ENCODE measurements at places on chromosomes 6 and 20.
A peak's percentile ranks its signal among the peaks of the same experiment; 100 is the strongest.

DNA sequence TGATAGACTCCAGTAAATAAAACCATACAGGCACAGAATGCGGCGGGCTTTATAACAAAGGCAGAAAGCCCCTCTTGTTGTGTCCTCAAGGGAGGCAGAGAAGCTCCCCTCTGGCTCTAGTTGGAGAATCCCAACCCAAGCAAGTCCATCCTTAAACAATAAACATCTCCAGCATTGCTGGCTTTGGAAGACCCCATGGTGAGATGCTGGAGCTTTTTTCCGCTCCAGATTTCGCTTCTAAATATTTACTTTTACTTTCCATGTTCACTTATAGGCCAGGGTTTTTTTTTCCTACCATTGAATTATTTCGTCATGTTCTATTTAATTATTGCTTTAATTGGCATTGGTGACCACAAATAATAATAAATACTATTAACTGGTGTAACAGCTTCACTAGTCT is 176.2 kb downstream of the MTHFD1L start:
- no peak for DNase-seq

DNA sequence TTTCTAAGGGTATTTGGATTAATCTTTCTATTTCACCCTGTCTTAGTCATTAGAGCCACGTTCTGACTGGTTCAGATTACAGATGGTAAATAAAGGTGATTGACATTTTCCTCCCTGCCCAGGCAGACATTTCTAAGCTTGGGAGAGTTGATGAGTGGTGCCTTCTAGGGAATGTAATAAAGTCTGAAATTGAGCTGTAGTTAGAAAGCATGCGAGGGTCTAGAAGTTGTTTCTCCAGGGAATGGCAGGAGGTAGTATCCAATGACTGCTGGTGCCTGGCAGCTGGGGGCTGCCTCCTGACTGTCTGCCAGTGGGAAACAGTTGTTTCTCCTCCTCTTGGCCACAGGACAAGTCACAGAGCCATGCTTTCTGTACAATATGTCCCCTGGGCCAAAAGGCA is 14.6 kb downstream of the EDN3 start:
- DNase-seq = no peak

- DNase-seq = no peak
Observed at GRCh38 chr6:167298127-167298526, 7.0 kb downstream of the UNC93A start.

- DNase-seq = no peak
Observed at GRCh38 chr6:17865798-17866725, 121.4 kb downstream of the KIF13A start.

DNA sequence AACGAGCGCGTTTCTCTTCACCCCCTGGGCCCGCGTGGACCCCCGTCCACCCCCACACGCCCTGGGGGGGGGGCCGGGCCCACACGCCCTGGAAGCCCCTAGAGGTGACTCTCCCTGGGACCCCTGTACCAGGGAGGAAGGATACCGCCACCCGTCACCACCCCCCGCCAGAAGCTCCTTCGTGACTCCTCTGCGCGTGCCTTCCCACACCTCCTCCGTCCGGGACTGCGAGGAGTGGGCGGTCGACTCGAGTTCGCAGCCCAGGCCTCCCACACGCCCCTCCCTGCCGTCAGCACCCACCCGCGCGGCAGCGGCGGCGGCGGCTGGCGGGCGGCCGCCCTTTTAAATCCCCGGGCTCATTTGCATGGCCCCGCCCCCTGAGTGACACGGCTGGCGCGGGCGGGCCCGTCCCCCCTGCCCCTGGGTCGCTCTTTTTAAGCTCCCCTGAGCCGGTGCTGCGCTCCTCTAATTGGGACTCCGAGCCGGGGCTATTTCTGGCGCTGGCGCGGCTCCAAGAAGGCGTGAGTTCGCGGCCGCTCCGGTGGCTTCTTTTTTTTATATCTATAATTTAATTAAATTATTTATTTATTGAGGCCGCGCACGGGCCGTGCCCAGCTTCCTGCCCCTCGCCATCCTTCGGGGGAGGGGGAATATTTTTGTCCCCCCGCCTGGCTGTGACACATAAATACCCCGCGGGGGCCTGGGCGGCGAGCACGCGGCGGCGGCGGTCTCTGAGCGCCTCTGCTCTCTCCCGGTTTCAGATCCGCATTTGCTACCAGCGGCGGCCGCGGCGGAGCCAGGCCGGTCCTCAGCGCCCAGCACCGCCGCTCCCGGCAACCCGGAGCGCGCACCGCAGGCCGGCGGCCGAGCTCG is at the start of gene HMGA1:
TSS of gene HMGA1 (plus strand) at position 431 of the 873 bp plus-strand sequence. CDS start 3,908 bp downstream, outside the sequence.
- peak; percentile 89 for DNase-seq

GRCh38 chr6:81465859-81466258 is 286.6 kb downstream of the TENT5A start:
- no peak for DNase-seq

- DNase-seq = no peak
Observed at GRCh38 chr6:105199711-105200110, 19.9 kb upstream of the POPDC3 start.

DNA sequence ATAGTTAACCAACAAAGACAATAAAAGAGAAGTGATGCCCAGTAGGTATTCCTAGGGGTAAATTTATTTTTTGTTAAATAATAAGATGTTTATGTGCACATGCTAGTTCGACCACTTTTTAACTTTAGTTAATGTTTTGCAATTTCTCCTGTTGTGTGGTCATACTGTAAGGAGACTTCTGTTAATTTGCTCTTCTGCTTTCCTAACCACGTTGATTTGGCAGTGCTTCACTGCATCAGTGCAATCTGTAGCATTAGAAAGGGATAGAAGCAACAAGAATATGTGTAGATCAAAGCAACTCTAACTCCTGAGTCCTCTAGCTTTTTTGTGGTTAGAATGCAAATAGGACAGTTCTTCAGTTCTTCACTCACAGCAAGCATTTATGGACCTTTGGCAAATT is 13.9 kb downstream of the MYB start:
- no peak for DNase-seq

- DNase-seq = no peak
Observed at GRCh38 chr20:57774111-57774880, 64.5 kb upstream of the PMEPA1 start.

DNA sequence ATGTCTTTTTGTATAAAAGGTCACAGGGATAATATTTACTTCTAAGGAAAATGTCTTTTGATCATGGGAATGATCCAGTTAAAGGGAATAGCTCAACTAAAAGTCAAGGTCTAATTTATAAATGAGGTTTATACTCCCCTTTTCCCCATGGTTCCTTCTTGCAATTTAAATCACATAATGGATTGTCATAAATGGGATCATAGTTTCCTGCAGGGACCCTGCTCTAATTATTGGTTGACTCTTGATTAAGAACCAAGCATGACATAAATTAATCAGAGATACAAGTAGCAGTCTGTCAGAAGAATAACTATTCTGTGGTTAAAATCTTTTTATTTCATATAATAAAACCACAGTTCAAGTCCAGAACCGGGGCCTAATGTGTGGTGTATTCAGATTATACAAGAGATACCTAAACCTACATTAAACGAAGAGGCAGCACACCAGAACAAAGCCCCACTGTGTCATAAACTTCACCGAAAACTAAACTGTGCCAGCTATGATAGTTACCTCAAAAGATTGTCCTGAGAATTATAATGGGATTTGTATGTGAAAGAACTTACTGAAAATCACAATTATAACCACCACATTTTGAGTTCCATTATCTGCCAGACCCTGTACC is 43.0 kb upstream of the CD83 start:
- no peak for DNase-seq

DNA sequence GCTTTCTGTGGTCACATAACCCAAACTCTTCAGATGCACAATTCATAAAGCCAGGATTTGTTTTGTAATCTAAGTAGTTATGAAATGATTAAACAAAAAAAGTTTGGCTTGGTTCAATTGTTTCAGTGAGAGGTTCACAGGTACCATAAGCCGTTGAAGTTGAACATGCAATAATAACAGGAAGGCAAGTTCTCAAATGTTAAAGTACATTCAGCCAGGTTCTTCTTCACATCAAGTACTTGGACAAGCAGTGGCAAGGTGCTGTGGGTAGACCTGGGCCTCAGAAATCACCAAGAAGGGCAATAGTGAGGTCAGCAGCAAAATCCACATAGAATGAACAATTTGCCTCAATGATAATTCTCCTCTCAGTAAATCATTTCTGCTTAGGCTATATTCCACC is 175.5 kb downstream of the EPM2A start:
- no peak for DNase-seq

- DNase-seq = no peak
Observed at GRCh38 chr6:162702446-162702845, 25.1 kb downstream of the PRKN start.

- DNase-seq = peak; percentile 44
Observed at GRCh38 chr20:17536944-17537444, 5.8 kb upstream of the BFSP1 start.

DNA sequence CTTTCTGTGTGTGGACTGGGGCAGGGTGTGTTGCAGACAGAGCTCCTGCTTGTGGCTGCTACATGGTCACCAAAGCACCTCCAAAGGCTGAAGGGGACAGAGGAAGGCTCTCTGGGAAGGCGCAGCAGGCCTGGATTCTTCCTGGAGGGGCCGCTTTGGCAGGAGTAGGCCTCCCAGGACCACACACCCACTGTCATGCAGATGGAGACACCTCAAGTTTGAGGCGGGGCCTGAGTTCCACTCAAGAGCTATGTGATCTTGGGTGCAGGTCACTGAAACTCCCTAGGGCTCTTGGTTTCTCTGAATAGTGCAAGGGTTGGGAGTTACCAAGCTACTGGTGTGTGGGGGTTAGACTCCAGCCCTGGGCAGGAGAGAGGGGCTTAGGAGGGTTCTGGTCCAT is 27.9 kb downstream of the EFCAB8 start:
- DNase-seq = no peak

GRCh38 chr20:2124564-2125213 is 23.1 kb downstream of the STK35 start:
- DNase-seq = no peak

DNA sequence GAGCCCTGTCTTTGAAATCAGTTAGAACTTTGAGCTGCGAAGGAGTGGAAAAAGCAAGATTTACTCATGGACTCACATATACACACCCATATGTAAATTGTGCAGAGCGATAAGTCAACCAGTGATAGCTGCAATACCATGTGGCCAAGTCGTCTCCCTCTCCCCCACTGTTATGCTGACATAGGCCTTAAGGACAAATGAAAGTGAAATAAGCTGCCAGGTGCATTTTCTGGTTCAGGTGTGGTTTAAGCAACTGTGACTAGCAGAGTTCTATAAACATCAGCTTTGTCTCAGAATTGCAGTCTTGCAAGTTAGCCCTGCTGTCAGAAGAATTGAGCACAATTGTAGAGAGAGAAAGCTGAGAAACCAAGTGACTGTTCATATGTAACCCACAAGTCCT is 9.6 kb downstream of the FAM83B start:
- no peak for DNase-seq

- no peak for DNase-seq
Observed at GRCh38 chr20:35511814-35512420, 17.5 kb downstream of the C20orf173 start.

DNA sequence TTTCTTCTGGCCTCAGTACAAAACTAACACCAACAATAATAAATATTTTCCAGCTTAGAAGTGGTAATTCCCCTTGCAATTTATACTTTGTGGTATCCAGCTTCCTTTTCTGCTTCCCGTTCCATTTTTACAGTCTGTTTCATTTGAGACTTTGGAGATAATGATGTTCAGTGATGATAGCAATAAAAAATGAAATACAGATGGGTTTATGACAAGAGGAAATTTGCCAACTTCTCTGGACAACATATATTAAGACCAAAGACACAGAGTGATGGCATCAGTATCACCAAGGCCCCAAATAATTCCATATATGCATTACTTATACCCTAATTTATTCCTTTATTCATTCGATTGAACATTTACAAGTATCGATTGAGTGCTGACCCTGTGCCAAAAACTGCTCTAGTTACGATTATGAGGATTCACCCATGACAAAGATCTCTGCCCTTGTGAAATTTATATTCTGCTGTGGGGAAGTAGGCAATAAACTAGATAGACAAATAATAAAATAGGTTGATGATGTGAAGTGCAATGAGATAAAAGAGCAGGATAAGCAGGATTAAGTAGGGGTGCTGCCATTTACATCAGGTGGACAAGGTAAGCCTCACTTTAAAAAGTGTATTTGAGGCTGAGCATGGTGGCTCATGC is 18.1 kb upstream of the TASP1 start:
- DNase-seq = no peak

Data from stimulated activated CD4-positive, alpha-beta T cell treated with anti-CD3 and anti-CD28 coated beads, TNF-alpha, amount 100 ng/mL, for 24 hours (primary cell).